ENCODE measurements at places on chromosomes 1 and 21. TPM values are rescaled to one million over a fixed set of nuclear protein-coding genes. Genes with fewer than 3 reads are reported as not detected.

- H3K36me3 ChIP-seq = no peaks in the 10 kb centered on the region
- DNase-seq = no peak
- H3K4me3 ChIP-seq = no peak overlapping the region
- H3K27ac ChIP-seq = no peak overlapping the region
- H3K27me3 ChIP-seq = no peaks in the 10 kb centered on the region
These were observed 28.1 kb downstream of the SMAP2 start for GRCh38 chr1:40401473-40402201.

- H3K27ac ChIP-seq = no peak overlapping the region
- no peaks in the 10 kb centered on the region for H3K4me1 ChIP-seq
- no peak for DNase-seq
- H3K4me3 ChIP-seq = no peak overlapping the region
- no peaks in the 10 kb centered on the region for H3K27me3 ChIP-seq
These were observed 116.2 kb downstream of the PTBP2 start for GRCh38 chr1:96837781-96838216.

GRCh38 chr1:24996983-24997893, 67.2 kb upstream of the RUNX3 start:
- no peak for DNase-seq
- no peak overlapping the region for H3K27ac ChIP-seq
- H3K36me3 ChIP-seq = no peaks in the 10 kb centered on the region
- no peaks in the 10 kb centered on the region for H3K4me1 ChIP-seq
- H3K27me3 ChIP-seq = no peaks in the 10 kb centered on the region
- H3K4me3 ChIP-seq = no peak overlapping the region

DNA sequence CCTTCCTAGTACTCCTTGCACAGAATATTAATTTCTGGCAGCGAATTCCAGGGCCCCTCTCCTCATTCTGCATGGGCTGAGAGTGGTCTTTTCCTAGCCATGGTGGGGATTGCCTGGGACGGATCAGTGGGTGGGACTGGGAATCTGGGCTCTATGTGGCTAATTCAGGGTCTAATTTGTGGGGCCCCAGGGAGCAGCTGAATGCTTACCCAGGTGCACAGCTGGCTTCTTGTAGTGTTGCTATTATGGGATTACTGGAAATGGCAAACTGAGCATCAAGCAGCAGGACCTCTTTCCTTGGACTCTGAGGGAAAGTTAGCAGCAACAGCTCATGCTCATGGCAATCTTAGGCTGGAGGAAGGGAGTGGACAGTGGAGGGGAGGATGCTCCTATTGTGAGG, 187.1 kb upstream of the CACNA1E start:
- DNase-seq = no peak
- H3K4me3 ChIP-seq = no peak overlapping the region
- H3K4me1 ChIP-seq = no peaks in the 10 kb centered on the region
- H3K27ac ChIP-seq = no peak overlapping the region

DNA sequence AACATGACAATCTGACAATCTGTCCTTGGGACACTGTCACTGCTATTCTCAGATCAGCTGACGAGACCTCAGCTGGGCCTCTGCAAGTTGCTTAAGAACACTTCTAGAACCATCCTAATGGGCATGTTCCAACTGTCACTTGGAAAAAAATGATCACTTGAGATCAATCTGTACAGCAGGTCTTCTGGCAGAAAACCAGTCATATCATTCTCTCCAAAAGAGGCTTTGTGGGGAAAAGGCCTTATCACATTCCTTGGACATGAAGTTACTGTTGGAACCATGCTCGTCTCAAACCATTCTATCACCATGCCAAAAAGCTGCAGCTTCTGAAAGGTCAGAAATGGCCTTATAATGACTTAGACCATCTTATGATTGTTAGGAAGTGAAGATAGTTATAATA, 744.2 kb downstream of the USP25 start:
- no peaks in the 10 kb centered on the region for H3K36me3 ChIP-seq
- no peak for DNase-seq
- H3K4me3 ChIP-seq = no peak overlapping the region
- H3K27ac ChIP-seq = no peak overlapping the region

DNA sequence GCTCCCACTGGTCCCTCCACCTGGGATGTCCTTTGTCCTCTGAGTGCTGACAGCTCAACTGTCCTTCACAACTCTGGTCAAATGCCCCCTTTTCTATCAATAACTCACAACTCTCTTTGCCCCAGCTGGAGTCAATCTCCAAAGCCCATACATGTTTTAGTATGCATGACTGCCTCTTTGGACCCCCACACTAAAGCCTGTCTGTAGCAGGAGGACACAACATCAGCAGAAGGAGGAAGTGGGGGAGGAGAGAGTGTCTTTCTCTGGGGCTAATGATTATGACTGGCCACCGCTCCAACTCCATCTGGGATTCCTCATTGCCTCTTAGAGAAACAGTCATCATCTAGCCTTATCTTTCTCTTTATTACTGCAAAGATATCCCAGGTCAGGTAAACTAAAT, 186.6 kb upstream of the FGGY start:
- H3K4me1 ChIP-seq = no peaks in the 10 kb centered on the region
- no peak overlapping the region for H3K27ac ChIP-seq
- H3K27me3 ChIP-seq = no peaks in the 10 kb centered on the region
- no peaks in the 10 kb centered on the region for H3K36me3 ChIP-seq
- no peak for DNase-seq
- H3K4me3 ChIP-seq = no peak overlapping the region

DNA sequence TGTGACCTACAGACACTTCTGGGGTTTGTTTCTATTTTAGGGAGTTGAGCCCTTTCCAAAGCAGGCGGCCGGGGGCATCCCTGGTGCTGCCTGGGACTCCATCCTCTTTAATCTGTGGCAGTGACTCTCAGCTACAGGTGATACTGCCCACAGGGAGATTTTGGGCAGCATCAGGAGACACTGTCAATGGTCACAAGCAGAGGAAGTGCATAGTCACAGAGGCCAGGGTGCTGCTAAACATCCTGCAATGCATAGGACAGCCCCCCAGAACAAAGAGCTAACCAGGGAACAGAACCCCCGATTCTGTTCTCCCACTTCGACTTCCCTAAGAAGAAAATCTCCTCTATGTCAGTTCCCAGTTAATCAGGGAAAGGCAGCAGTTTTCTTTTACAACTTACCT, 66.2 kb downstream of the TEX35 start:
- H3K4me3 ChIP-seq = no peak overlapping the region
- no peak overlapping the region for H3K27ac ChIP-seq
- H3K27me3 ChIP-seq = no peaks in the 10 kb centered on the region
- no peak for DNase-seq
- peaks cover 5% of the 10 kb centered on the region for H3K4me1 ChIP-seq
- no peaks in the 10 kb centered on the region for H3K36me3 ChIP-seq

GRCh38 chr1:109096120-109096519, 5.6 kb downstream of the TMEM167B start:
- DNase-seq = no peak
- H3K36me3 ChIP-seq = peaks cover 12% of the 10 kb centered on the region
- H3K27ac ChIP-seq = no peak overlapping the region
- H3K4me1 ChIP-seq = peaks cover 18% of the 10 kb centered on the region

DNA sequence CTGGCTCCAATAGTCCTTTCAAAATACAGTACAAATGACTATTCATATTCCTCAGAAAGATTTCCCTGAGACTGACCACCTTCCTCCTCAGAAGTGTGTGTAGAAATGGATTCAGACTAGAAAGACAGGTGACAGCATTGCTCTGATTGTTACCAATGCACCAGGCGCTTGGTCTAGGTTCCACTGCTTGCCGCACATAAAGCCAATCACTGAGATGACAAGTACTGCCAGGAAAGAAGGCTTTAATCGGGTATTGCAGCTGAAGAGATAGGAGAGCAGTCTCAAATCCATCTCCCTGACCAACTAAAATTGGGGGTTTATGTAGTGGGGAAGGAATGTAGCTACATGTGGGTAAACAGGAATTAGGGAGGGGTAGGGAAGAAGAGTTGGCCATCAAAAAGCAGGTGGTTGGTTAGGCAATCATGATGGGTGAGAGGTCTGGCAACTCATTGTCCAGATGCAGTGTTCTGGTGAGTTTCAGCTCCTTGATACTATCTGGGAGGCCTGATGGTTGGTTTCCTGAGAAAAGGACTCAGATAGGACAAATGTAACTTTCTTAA, 98.0 kb downstream of the KCNH1 start:
- H3K4me3 ChIP-seq = no peak overlapping the region
- no peak overlapping the region for H3K27ac ChIP-seq
- no peaks in the 10 kb centered on the region for H3K4me1 ChIP-seq

DNA sequence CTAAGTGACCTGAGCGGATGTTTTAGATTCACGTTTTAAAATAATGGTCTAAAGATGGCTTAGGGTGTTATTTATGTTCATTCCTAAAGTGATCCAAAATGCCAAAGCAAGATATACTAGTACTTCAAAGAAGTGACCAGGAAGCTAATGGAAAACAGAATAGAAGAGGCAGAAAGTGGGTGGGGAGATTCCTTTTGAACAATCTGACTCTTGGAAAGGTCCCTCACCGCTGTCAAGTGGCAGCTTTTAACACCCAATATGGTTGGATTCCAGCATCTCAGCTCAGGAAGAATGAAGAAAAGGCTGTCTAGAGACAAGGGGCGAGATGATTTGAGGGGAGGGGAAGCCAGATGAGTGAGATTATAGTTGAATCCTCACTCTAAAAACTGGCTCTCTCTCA, 90.3 kb downstream of the SCMH1 start:
- no peak overlapping the region for H3K4me3 ChIP-seq
- H3K36me3 ChIP-seq = no peaks in the 10 kb centered on the region
- no peaks in the 10 kb centered on the region for H3K27me3 ChIP-seq
- H3K4me1 ChIP-seq = peaks cover 25% of the 10 kb centered on the region

GRCh38 chr1:17031436-17031835, 19.7 kb upstream of the ATP13A2 start:
- H3K4me1 ChIP-seq = no peaks in the 10 kb centered on the region
- DNase-seq = no peak
- H3K27ac ChIP-seq = no peak overlapping the region
- no peak overlapping the region for H3K4me3 ChIP-seq
- peaks cover 40% of the 10 kb centered on the region for H3K36me3 ChIP-seq

GRCh38 chr21:16873596-16873995, 639.2 kb upstream of the CXADR start:
- DNase-seq = no peak
- H3K4me1 ChIP-seq = no peaks in the 10 kb centered on the region
- no peaks in the 10 kb centered on the region for H3K36me3 ChIP-seq
- no peaks in the 10 kb centered on the region for H3K27me3 ChIP-seq
- H3K27ac ChIP-seq = no peak overlapping the region

DNA sequence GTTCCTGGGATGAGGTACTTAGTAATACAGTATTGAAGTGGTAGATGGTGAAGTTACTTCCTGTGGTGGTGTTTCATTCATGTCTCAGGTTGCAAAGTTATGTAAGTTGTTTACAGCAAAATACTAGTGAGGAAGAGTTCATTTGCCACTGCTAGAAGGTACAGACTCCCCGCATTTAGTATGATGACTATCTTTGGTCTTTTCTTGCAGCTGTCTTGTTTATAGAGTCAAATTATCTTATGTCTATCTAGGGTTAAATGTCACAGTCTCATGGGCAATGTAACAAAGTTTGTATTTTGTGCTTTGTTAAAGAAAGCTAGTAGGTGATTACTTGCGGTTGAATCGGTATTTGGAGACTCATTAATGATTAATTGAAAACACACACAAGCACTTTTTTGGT, 50.2 kb downstream of the LRRC8D start:
- H3K4me3 ChIP-seq = peak overlapping the region; percentile 20
- H3K27ac ChIP-seq = peak overlapping the region; percentile 55
- no peaks in the 10 kb centered on the region for H3K36me3 ChIP-seq
- peaks cover 6% of the 10 kb centered on the region for H3K4me1 ChIP-seq
- no peak for DNase-seq

DNA sequence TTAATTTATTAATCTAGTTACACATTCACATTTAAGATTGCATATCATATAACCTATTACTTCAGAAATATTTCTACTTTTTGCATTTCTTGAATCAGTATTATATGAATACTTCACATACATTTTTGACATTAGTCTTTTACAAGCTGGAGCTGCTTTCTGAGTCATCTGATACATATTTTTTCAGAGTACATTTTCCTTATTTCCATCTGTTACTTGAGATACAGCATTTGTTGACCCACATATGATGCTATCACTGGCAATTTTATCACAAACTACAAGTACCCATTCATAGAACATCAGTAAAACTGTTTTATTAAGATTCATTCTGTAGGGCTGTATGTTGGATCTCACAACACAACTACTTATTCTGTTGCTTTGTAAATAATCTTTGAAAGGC, 367.2 kb upstream of the ST6GALNAC5 start:
- no peak overlapping the region for H3K27ac ChIP-seq
- H3K4me1 ChIP-seq = no peaks in the 10 kb centered on the region
- DNase-seq = no peak
- no peaks in the 10 kb centered on the region for H3K27me3 ChIP-seq
- H3K36me3 ChIP-seq = no peaks in the 10 kb centered on the region

- H3K27me3 ChIP-seq = no peaks in the 10 kb centered on the region
- H3K4me1 ChIP-seq = peaks cover 2% of the 10 kb centered on the region
- H3K27ac ChIP-seq = no peak overlapping the region
- DNase-seq = no peak
These were observed 34.6 kb upstream of the NID1 start for GRCh38 chr1:236099355-236099974.

DNA sequence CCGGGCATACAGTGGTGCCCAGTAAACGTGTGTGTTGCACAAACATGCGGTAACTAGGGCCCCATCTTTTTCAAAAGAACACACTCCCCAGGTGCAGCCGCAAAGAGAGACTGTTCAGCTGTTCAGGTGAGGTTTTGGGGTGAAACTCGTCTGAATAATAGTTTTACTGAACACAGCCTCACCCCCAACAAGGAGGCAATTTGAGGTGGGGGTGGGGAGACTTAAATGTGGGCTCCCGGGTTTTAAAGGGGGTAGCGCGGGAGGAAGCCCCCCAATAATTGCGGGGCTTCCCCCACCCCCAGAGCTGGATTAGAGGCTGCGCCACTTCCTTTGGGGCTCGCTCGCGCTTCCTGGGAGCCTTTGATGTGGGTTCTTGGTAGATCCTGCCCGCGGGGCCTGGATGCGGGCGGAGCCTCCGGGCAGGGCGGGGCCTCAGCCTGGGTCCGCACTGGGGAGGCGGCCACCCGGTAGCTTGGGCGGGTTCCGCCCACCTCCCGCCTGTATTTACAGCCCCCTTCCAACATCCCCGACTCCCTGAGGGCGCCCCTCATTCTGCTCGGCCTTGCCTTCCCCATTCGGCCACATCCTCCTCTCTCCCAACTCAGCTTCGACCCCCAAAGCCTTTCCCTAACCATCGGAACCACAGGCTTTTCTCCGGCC, 6.4 kb upstream of the EPHA2 start:
- H3K4me1 ChIP-seq = peaks cover 1% of the 10 kb centered on the region
- DNase-seq = no peak
- no peaks in the 10 kb centered on the region for H3K27me3 ChIP-seq
- no peak overlapping the region for H3K4me3 ChIP-seq
- no peak overlapping the region for H3K27ac ChIP-seq
- no peaks in the 10 kb centered on the region for H3K36me3 ChIP-seq

FMN2 gene
- not detected for total RNA-seq

LIN28A gene
- total RNA-seq = not detected

IL12RB2 gene
- total RNA-seq = 1.3 TPM

SV2A gene
- total RNA-seq = 0.25 TPM

SLFNL1 gene
- total RNA-seq = 0.09 TPM

AKNAD1 gene
- total RNA-seq = not detected

NTRK1 gene
- 0.14 TPM for total RNA-seq

ACKR1 gene
- total RNA-seq = 17.2 TPM

All from liver (tissue), 10 donors.